ENCODE measurements at places on chromosomes 12 and 14.

- no peak for DNase-seq
Measured at GRCh38 chr12:16076970-16077522, 165.9 kb downstream of the DERA start.

DNA sequence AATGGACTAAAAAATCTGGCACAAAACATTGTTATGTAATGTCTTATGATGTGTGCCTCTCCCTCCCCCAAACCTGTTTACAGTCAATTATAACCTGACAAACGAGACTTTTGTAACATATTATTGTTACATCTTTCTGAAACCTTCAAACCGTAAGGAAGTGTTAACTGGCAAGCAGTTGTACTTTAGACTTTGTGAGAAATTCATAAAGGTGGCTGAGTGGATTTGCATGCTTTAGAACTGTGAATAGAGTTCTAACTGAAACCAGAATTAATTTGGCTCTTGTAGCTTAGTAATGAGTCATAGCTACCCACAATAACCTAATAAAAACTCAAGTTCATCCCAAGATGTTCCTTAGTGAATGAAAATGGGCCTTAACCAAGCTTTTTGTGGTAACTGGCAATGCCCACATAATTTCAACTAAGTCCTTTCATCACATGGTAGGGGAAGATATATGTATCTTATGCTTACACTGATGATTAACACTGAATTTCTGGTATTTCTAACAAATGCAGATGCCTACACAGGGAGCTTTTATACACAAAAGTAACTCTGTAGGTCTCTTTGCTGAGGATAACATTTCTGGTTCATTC is 29.7 kb downstream of the RAD9B start:
- no peak for DNase-seq

- no peak for DNase-seq
Measured at GRCh38 chr14:41280745-41281144, 325.9 kb upstream of the LRFN5 start.

DNA sequence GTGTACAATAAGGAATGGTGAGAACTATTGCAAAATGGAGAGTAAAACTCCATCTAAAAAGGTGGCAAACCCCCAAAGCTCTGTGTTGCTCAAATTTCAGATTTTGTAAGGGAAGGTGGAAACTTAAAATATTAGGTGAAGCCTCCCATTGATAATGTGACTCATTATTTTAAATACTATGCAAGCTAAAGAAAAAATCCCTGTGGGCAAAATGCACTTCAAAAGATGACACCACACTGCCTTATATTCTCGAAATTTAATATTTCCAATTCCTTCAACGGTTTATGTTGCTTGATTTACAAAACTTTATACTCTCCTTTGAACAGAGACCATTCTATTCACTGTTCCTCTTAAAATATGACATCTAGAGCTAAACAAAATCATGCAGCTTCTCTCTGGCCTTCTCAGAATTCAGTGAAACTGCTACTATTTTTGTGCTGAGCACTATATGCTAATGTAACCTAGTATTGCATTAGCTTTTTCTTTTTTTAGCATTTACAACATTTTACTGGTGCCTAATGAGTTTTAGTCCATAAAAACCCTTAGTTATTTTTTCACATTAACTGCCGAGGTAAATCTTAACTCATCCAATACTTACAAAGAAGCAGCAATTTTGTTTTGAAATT is 297.7 kb downstream of the SYT1 start:
- DNase-seq, result no peak

All from activated gamma-delta T cell (primary cell).